NCI-H187 treated with DMSO at 0.1 percent for 48 hours (cell line): ENCODE measurements at places on chromosomes 12 and 14.

DNA sequence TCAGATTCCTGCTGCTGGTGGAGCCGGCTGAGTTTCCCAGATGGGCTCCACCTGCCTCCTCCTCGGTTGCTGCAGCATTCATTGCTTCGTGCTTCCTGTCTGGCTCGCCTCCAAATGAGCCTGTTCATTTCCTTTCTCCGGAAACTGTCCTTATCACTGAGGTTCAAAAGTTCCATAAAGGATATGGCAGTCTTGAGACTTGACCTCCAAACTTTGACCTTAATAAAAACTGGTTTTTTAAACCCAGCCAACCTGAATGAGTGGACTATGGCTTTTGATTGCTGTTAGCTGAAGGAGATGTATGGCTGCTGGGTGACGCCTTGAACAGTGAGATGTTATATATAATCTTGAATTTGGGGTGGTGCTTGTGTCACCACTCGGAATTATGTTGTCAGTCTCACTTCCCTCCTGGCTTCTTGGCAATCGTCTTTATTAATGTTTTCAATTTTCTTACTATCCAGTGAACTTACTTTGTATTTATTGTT is 62.7 kb downstream of the RASSF3 start:
- DNase-seq: no peak

- no peak for DNase-seq
Measured at GRCh38 chr12:24861766-24862540, 86.9 kb downstream of the BCAT1 start.

- DNase-seq: no peak
Measured at GRCh38 chr12:93113317-93114006, 184.4 kb upstream of the EEA1 start.

GRCh38 chr12:123656392-123656791 is 14.5 kb upstream of the TCTN2 start:
- DNase-seq: no peak

- DNase-seq: no peak
Measured at GRCh38 chr12:83769151-83769550, 1082.4 kb downstream of the TMTC2 start.

DNA sequence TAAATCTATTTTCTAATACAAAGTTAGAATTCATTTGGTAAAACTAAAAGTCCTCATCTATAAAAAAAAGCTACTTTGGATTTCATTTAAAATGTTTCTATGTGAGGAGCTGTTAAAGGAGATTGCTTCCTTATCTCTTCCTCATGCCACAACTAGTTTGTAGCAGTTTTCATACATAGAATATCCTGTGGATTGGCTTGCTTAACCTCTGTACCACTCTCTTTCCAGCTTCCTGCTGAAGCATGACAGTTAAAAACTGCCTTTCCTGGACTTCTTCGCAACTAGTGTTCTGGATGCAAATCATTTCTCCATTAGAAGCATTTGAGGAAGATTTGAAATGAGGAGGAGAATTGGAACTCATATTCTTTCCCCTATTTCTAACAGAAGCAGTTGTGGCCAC is 49.6 kb downstream of the ST8SIA1 start:
- DNase-seq: no peak

DNA sequence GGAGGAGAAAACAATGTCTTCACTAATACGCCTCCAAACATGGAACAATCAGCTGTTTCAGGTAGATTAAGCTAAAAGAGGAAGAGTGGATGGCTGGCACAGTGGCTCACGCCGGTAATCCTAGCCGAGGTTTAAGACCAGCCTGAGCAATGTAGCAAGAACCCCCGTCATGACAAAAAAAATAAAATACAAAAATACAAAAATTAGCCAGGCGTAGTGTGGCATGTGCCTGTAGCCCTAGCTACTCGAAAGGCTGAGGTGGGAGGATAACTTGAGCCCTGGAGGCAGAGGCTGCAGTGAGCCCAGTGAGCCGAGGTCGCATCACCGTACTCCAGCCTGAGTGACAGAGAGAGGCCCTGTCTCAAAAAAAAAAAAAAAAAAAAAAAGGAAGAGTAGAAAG is 1.2 kb upstream of the MED13L start:
- no peak for DNase-seq

- no peak for DNase-seq
Measured at GRCh38 chr12:107805488-107806180, 31.1 kb downstream of the ASCL4 start.

DNA sequence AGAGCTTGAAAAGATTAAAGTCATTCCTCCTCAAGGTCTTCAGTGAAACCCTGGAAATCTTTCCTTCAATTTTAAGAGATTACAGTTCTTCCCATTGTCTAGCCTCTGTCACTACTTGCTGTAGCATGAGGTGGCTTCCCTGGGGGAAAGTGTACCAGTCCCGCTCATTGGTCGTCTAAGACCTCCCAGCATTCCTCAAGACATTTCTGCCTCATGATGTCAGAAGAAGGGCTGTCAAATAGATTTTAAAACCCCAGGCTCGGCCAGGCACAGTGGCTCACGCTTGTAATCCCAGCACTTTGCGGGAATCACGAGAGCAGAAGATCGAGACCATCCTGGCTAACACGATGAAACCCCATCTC is 46.7 kb downstream of the SMUG1 start:
- no peak for DNase-seq

DNA sequence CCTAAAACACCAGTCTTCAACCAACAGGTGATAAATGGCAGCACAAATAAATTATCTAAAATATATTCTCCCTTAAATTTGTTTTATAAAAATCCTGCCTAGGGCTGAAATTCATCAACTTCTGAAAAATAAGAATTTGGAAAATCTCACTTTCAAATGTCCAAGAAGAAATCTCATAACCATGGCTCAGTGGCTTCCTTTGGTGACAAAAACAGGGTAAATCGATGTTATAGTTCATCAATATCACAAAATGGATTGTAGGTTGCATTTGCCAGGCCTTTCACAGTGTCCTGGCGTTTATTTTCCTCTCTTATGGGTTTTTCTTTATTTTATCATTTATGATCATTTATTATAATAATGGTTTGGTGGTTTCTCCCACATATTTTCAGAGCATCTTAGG is 103.0 kb downstream of the PTGER2 start:
- no peak for DNase-seq

DNA sequence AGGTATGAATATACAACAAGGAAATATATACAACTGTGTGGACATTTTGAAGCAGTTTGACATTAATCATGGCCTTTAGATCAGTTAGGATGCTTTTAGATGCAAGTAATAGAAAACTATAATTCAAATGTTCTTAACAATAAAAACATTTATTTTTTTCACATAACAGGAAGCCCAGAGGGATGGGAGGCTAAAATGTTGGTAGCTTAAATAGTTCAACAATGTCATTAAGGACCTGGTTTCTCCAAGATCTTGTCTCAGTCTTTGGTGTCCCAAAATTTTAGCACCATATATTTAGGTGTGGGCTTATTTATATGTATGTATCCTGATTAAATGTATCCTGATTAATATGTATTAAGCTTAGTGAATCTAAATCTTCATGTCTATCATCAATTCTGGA is 292.4 kb downstream of the NUAK1 start:
- no peak for DNase-seq

- no peak for DNase-seq
Measured at GRCh38 chr12:122501489-122501989, 807 bp upstream of the ZCCHC8 start.

DNA sequence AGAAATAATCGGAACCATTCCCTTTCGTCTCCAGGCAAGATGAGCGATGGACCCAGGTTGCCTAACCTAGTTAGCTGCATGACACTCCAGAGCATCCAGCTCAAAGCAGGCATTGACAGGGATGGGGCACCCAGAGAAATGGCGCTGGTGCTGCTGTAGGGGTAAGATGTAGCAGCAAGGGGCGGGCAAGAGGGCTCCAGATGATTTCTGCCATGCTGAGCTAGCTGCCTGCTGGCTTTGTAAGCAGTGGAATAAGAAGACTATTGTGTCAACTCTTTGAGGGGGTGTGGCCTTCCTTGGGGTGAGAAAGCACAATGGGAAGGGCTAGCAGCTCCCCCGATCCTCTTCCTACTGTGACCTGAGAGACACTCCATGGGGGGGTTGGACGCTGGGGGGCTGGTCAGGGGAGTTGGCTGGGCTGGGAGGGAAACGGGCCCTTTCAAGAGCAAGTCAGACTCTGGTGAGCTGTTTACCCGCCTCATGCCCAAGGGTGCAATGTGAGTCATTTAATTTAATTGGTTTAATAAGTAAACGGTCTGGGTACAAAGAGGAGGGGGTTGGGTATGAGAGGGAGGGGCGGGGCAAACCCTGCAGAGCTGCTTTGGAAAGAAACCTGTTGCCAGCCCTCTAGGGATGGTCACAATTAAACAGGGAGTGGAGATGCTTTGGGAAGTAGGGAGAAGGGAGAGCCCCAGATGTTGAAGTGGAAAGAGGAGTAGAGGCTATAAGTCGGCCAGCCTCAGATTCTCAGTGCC is 50.5 kb downstream of the B4GALNT3 start:
- no peak for DNase-seq

DNA sequence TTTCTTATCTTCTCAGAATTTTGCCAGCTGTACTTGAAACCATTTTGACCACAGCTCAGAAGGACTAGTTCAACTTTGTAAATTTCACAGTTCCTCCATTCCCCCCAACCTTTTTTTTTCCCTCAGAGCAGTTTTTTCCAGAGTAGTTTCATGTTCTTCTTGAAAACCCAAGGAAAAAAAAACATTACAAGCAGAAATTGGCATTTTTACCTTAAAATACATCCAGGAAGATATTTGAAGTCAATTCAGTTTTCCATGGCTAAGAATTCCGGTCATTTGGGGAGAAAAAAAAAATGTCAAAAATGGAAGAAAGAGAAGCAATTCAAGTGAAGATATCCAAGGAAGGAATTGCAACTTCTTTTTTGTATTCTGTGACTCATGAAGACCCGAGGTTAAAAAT is 39.5 kb downstream of the SYNE2 start:
- no peak for DNase-seq

- DNase-seq: no peak
Measured at GRCh38 chr14:103547455-103547940, 15.0 kb downstream of the BAG5 start.

DNA sequence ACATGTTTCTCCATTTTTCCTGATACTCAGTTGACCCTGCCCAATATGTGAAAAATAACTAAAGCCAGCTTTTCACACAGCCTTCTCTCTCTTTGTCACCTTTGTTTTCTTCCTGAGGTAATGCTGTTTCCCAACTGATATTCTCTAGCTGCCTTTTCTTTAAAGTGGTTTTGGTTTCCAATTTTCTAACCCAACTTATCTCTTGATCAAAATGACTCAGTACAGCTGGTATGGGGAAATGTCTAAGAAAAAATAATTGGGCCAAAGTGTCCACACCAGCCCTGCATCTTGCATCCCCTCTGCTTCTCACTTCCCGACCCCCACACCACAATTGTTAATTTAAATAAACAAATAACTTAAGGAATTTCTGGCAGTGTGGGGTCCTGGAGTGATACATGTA is 193.8 kb downstream of the SYT1 start:
- DNase-seq: no peak

GRCh38 chr12:31527083-31527482 is 63.9 kb downstream of the DENND5B start:
- DNase-seq: no peak

DNA sequence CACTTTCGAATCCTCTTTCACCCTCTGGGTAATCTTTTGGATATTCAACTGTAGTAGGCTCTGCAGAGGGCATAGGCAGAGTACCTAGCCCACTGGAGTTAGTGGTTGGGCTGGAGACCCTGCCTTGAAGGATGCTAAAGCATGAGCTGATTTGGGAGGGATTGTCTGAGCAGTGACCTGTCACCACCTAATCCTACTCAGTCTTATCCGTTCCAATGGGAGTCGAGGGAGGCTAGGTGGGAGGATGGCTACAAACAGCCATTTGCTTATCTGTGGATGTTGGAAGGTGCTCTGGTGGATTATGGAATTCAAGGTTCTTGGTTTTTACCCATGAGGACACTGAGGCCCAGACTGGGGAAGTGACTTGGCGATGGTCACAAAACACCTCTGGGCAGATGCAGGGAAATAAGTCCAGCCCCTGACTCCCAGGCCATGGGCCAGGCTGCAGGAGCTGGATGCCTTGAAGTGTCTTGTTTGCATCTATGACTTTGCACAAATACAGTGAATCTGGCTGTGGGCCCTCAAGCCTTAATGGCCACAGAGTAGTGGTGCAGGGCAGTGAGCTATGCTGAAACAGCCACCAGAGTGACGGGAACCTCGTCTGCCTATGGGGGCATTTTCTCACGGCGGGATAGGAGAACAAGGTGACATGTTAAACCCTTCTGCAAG is 3.7 kb downstream of the KMT5A start:
- DNase-seq: no peak

- no peak for DNase-seq
Measured at GRCh38 chr14:57080691-57081090, 188.0 kb downstream of the EXOC5 start.

- no peak for DNase-seq
Measured at GRCh38 chr12:59322473-59322872, 273.4 kb upstream of the SLC16A7 start.

DNA sequence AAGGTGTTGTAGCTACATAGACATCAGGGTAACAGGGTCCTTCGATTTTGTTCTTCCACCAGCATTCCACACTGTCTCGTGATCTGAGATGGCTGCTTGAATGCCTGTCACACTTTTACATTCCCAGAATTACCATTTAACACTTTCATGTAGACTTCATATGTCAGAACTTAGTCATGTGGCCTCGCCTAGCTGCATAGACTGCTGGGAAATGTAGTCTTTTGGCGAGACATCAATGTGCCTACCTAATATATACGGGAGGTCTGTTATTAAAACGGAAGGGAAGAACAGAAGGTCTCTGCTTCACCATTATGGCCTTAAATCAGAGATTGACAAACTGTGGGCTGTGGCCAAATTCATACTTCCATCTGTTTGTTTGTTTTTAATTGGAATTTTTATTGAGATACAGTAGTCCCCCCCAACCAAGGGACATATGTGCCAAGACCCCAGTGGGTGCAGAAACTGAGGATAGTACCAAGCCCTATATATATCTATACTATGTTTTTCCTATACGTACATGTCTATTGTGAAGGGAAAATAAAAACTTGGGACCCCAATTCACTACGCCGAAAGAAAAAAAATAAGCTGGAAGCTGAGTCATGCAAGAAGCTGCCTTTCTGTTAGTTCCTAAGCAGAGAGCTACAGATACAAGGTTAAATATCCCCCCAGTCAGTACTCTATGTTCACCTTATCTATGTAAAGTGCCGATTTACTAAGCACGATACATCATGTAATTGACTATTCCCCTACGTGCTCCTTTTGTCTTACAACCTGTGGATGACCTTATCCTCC is 11.3 kb upstream of the HRK start:
- no peak for DNase-seq

- no peak for DNase-seq
Measured at GRCh38 chr12:63894132-63894531, 49.6 kb downstream of the SRGAP1 start.

GRCh38 chr14:94935706-94936300 is 165.9 kb upstream of the GSC start:
- DNase-seq: no peak

GRCh38 chr12:5236022-5236640 is 192.5 kb downstream of the KCNA5 start:
- no peak for DNase-seq

DNA sequence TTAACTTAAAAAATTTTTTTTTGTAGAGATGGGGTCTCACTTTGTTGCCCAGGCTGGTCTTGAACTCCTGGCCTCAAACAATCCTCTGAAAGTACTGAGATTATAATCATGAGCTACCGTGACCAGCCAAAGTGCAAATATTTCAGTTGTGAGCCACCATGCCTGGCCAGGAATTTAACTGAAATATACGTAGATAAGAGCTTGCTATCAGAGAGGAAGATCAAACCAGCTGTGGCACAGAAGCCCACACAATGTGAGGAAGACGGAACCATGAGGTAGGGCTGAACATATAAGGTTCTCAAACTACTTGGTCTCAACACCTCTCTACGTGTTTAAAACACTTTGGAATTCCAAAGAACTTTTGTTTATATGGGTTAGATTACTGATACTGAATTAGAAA is 29.1 kb downstream of the ATG14 start:
- DNase-seq: no peak
